T-helper 9 cell (primary cell): ENCODE measurements at places on chromosomes 11 and 22.

DNA sequence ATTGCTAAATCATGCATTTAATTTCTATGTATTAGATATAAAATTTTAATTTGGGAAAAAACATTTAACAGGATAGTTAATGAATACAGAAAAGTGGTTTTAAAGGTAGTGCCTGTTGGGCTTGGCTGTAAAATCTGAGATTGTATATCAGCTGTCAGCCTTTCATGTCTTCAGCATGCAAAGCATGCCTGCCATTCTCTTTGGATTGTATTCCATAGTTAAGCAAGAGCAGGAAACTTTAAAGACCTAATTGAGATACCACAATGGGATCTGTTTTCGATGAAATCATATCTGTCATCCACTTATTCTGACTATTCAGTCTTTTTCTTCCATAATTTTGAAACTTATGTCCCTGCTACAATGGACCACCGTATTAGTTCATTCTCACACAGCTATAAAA is 451.0 kb upstream of the DDI1 start:
- no peak for DNase-seq

DNA sequence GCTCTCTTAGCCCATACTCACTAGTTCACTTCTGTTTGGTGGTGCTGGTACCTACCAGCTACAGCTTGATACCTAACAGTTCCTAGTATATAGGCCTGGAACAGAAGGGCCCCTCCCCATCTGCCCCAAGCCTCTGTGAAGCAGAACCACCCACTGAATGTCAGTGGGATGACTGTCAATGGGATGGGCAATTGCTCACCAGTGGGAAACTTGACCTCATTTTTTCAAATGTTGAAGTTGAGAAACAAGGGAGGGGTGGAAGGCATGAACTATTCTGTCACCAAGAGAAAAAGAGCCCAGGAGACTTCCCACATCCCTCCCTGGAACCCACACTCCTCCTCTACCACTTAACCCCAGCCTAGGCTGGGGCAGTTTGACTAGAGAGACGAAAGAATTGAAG is at the start of gene NLRP10:
TSS of gene NLRP10 (minus strand) at position 62 of the 400 bp plus-strand sequence. CDS start 1,952 bp downstream, outside the sequence.
- no peak for DNase-seq

DNA sequence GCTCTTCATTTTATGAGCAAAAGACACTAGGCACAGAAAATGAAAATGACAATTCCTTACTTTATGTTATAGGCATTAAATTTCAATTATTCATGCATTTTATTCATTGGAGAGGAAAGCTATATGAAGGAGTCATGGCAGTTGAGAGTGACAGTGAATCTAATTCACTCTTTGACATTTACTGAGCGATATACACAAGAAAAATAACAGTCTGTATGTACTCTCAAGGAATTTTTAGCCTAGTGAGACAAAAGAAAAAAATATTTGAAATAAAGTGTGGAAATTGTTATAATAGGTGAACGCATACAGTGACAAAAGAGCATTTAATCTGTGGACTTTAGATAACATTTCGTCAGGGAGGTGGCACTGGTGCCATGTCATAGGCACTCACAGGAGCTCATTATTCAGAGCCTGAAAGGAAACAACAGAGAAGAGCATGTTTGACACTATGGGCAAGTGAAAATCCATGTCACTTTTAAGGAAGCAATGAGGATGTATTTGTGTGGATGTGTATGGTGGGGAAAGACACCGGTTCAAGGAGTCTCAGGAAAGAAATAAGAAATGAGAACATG is 323.1 kb downstream of the LUZP2 start:
- DNase-seq, result no peak

GRCh38 chr22:49966774-49967705 is 6.5 kb downstream of the PIM3 start:
- DNase-seq, result no peak

GRCh38 chr11:131913267-131913666 is 542.9 kb downstream of the NTM start:
- no peak for DNase-seq

- no peak for DNase-seq
These were observed 336.1 kb downstream of the TBC1D22A start for GRCh38 chr22:47098554-47098953.

- no peak for DNase-seq
These were observed 723 bp downstream of the HSCB start for GRCh38 chr22:28742562-28742962.

- DNase-seq, result no peak
These were observed 175.7 kb downstream of the MAML2 start for GRCh38 chr11:96167203-96167758.

- no peak for DNase-seq
These were observed 13.0 kb downstream of the MS4A3 start for GRCh38 chr11:60069450-60069849.

- no peak for DNase-seq
These were observed 119.0 kb downstream of the PARVA start for GRCh38 chr11:12496181-12497025.

DNA sequence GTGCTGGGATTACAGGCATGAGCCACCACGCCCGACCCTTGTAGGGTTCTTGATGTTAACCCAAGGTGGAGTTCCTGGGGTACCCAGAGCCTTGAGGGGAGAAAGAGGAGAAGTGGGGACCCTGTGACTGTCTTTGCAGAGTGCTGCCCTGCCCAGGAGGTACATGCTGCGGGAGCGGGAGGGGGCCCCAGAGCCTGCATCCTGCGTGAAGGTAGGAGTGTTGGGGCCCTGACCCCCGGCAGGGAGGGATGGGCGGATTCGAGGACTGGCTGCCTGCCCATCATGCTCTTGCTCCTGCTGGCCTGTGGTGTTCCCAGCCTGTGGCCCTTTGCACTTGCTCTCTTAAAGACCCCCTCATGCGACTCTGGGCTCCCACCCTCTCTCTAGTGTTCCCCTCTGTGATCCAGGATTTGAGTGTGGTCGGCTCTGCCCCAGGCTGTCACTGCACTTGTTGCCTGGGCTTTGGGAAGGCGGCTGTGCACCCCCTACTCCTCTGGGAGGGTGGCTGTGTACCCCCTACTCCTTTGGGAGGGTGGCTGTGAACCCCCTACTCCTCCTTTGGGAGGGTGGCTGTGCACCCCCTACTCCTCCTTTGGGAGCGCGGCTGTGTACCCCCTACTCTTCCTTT is 4.5 kb downstream of the SCO2 start:
- DNase-seq, result no peak

GRCh38 chr22:46147471-46148267 is 2.7 kb upstream of the PPARA start:
- no peak for DNase-seq

DNA sequence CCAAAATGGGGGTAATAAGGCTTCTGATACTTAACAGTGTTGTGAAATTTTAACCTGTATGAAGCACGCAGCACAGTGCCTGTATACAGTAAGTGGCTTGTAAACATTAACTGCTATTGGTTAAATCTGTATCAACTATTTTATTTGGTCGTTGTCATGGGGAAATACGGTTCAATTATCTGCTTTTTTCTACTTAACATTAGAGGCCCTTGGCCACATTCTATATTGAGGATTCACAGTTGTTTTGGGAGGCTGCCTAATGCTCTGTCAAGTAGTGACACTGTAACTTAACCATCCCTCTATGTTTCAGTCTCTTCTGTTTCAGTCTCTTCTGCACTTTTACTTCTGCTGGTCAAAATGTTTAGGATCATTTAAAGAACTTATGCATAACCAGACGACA is 95.6 kb downstream of the LDLRAD3 start:
- no peak for DNase-seq

- DNase-seq, result no peak
These were observed 8.2 kb downstream of the WNT11 start for GRCh38 chr11:76197941-76198640.

DNA sequence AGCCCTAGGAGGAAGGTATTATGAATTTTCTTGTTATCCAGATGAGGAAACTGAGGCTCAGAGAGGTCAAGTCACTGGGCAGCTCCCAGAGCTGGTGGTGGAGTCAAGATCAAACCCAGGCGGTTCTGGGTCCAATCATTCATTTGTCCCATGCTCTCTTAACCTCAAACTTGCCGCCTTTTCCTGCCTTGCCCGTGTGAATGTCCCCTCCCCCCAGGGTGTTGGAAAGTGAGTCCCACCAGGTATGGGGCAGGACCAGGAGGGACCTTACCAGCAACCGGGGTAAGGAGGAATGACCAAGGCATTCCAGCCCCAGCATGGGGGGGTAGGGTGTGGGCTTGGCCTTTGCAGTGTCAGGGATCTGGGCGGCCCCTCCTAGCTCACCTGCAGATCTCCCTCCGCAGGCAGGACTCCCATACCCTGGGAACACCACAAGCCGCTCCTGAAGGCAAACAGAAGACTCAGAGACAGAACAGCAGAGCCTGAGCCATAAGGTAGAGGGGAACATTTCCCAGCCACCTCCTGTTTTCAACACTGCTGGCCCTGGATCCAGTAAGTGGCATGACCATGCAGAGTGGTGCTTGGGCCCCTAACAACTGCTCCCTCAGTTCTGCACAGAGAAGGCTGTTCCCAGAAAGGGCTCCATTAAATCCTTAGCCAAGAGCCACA is 41.2 kb upstream of the SYT7 start:
- DNase-seq, result no peak

DNA sequence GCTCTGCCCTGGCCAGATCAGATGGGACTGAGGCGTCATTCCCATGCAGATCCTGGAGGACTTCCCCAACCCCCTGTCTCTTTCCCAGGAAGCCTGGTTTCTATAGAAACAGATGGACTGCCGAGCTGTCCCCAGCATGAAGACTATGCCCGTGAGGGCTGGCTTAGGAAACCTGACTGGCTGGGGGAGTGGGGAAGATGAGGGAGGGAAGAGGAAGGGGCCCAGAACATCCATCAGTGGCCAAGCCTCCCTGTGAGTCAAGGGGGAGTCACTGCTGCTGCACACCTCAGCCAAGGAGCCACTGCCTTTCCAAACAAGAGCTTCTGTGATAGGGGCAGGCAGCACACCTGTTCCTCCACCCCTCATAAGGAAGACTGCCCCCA is 5.8 kb downstream of the TP53I11 start:
- no peak for DNase-seq

DNA sequence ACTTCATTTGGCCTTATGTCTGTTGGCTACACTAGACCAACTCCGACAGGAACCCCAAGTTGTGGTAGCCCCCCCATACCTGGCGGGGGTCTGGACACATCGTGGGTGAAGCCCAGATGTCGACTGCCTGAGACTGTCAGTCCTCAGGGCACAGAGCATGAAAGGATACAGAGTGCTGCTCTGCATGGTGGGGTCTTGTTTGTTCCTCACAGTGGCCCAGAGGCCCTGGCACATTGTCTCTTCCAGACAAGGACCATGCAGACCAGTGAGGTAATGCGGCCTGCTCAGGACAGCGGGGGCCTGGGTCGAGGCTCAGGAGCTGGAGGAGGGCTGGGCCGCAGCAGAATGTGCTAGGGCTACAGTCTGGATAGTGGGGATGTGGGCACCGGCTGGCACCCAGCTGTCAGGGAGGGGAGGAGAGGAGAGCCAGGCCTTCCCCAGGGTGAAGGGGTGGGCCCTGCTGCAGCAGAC is 14.6 kb downstream of the CAPN5 start:
- DNase-seq, result no peak

DNA sequence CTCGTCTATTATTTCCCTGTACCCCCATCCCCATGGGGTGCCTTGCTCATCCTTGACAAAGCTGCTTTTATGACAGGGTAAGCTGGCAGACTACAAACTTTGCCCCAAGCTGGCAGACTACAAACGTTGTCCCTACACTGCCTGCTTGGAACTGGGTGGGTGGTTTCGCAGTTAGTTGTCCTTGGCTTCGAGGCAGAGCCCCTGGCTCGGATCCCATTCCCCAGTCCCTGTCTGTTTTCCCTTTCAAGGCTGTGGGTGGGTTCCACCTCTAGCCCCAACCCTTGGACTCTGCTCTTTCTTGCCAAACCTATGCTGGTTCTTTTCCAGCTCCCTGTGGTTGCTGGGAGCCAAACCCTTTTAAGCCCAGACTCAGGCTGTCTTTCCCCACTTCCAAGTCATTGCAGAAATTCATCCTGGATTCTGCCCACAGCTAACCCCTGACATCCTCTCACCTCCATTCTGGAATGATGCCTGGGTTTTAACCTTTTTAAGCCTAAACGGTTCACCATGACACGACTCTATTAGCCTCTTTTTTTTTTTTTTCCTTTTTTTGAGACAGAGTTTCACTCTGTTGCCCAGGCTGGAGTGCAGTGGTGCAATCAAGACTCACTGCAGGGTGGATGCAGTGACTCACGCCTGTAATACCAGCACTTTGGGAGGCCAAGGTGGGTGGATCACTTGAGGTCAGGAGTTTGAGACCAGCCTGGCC is 9.2 kb upstream of the RBM14 start:
- no peak for DNase-seq

GRCh38 chr11:75191330-75191717 is 40.4 kb downstream of the SLCO2B1 start:
- no peak for DNase-seq

- DNase-seq, result no peak
These were observed 18.5 kb downstream of the MYH9 start for GRCh38 chr22:36369004-36369921.

DNA sequence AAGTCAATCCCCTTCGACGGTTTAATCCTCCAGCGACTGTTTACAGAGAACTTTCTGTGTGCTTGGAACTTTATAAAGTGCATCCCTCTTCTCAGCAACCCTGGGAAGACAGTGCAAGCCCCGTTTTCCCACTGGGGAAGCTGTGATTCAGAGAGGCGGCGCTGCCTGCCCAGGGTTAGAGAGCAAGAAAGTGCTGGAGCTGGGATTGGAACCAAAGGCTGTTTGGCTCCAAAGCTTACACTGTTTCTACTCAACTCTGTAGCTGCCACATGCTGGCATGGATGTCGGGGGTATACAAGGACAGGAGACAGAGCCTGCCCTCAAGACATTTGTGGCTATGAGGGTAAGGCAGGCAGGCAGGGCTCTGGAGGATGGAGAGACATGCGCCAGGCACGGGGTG is 13.0 kb downstream of the FBLN1 start:
- no peak for DNase-seq

- no peak for DNase-seq
These were observed 1.6 kb downstream of the PRDM11 start for GRCh38 chr11:45147891-45148675.

DNA sequence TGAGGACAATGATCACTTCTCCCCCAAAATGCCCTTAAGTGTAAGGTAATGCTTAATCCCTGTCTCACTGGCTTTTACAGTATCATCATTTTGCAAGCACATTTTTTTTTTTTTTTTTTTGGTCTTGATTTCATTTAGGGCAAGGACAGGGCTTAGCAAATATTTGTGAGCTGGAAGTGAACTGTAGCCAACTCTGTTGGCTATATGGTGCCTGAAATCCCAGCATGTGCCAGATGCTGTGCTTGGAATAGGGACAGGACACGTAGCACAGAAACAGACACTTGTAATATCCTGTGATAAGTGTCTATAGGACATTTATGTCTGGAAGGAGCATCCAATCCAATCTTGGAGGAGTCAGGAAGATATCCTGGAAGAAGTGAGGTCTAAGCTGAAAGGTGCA is 198.3 kb downstream of the NAV2 start:
- DNase-seq, result no peak

DNA sequence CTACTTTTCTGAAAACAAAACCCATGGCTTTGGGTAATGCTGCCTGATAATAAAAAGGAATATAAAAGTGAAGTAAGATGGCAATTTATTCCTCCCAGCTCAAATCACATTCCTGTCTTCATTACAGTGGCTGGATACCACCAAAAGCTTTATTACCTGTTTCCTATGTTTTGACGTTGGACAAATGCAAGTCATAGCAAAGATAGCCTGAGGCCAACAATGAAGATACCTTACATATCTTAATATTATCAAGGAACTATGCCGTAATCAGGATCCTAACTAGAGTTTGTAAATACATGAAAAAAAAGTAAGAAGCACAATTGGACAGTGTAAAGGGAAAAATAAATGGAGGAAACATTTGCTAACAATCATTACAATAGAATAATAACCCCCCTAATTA is 202.4 kb downstream of the SOX6 start:
- DNase-seq, result no peak

- no peak for DNase-seq
These were observed 17.6 kb downstream of the NCAPD3 start for GRCh38 chr11:134206185-134206584.
